ENCODE measurements at places on chromosomes 5 and 9.

DNA sequence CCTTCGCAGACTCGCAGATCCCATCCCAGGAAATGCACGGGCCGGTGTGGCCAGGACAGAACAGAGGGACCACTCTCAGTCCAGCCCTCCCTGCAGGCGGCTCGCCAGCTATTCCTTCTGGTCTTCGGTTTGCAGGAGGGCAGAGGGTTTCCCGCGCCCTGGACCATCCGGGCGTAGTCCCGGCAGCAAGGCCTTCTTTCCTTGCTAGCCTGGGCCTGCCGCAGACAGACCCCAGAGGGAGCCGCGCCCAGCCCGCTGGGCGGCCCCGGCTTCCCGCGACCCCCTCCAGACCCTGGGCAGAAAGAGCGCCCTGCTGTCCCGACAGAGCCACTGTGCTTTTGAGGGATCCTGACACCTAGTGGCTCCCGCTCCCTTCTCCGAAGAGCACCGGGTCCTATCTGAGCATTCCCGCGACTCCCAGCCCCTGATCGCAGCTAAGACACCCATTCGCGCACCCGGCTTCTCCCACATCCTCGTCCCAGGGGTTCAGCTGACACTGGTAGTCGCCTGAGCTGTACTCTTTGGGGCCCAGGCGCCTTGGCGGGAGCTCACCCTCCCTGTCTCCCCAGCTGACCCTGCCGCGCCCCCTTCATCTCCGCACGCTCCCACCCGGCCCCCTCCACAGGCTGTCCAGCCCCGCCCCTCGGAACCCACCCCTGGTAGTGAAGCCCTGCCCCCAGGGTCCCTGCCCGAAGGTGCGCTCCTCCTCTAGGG lies 1.1 kb downstream of the CFAP90 start:
- no peak for DNase-seq

- DNase-seq: peak; percentile 0
Measured at GRCh38 chr5:168851902-168852321, 272.7 kb upstream of the PANK3 start.

DNA sequence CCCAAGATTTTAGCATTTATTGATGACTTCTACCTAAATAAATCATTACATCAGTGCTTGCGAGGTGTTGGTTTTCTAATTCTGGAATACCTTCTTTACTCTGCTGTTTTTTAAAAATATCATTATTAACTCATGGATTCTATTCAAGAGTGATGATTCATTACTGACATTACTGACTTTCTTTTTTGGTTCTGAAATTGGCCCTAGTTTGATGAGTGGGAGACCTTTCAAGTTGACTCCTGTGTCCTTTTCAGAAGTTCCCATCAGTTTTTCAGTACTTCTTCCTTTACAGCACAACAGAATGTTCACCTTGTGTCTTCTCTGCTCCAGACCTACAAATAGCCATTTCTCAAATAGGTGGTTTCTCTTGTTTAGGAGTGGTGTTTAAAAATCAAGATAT lies 114.1 kb downstream of the PCSK5 start:
- no peak for DNase-seq

DNA sequence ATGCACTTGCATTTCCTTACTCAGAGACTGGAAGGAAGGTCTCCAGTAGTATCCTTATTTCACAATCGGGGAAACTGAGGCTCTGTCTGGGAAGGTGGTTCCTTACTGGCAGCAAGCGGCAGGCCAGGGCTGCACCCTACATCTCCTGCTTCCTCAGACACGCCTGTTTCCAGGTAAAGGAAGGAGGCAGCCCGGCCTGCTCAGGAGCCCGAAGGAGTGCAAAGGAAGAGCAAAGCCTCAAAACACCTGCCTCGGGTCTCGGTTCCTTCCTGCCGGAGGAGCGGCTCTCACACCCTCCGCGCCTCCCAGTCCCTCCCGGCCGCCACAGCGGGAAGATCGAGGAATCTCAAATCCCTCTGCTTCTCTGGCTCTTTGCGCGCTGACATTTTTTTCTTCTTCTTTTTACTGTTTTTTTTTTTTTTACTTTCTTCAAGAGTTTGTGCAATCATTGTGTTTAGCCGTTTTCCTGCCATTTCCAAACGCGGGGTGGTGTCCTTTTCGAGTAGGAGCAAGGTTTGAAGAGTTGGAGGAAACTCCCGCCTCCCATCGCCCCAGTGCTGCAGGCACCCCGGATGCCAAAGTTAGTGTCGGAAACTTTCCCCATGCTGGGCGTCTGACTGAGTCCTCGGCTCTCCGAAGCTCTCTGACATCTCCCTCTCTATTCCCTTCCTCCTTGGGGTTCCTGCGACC lies 1.0 kb downstream of the GGTA1 start:
- DNase-seq: no peak

DNA sequence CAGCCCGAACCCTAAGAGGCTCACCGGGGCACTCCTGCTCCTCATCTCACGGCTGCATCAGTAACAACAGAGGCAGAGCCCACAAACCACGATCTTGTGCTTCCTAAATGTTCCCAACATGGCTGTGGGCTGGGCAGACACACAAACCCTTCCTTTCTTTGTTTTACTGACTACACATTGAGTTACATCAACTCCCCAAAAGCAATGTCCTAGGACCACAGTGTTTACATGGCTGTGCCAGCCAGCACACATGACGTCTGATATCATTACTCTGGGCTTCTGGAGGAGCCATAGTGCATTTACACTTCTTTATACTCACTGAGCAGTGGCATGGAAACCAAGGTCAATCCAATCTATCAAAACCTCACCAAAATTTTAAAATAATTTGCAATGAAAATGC lies 101.4 kb downstream of the LHFPL2 start:
- no peak for DNase-seq

DNA sequence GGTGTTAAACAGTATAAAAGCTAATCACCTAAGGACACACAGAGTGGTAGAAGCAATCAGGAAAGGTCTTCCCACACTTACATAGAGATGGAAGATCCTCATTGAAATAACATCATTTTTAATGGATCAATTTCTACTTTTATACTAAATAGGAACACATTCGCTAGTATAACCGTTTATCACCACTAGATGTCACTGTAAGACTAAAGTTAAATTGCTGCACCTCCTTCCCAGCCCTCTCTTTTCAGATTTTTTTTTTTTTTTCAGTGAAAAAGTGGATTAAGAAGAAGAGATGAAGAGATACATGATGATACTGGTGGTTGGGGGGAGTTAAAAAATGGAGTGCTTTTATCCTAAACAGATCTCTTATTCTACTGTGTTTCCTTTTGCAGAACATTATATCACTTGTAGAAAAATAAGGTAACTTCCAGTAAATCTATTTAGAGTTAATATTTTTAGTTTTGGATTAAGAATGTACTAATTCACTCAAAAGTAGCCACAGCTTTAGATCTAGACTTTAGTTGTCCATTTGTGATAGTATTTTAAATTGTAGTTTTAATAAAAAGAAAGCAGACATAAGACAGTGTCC lies 116.9 kb upstream of the ARRDC3 start:
- DNase-seq: no peak

GRCh38 chr9:84294241-84294950 lies 46.2 kb downstream of the SLC28A3 start:
- DNase-seq: no peak

DNA sequence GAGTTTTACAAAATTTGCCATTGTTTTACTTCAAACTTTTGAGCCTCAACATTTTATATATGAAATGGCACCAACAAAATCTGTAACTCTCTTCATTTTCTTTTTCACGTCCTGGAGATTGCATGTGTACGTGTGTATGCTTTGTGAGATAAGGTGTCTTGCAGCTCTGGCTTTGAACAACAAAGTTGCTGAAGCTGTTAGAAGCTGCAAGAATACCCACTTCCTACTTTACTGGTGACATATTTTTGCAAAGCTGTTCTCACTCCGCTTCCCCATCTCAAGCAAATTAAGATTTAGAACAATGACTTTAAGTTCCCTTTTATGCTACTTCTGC lies 41.8 kb downstream of the FYB1 start:
- no peak for DNase-seq

DNA sequence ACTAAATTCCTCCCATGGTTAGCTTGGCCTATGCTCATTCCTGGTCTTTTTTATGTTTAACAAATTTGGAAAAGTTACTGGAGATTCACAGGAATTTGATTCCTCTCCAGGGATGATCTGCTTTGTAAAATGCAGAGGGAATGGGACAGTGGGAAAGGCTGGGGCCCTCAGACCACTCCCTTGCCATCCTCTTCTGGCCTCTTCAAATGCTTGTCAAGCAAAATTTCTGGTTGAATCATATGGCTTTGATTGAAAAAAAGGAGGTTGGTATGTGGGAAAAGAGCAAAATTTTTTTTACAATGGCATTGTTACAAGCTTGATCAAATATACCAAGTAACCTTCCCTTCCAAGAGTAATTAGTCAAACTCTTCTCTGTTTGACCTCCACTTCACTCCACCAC lies 225.1 kb downstream of the PIK3R1 start:
- no peak for DNase-seq

DNA sequence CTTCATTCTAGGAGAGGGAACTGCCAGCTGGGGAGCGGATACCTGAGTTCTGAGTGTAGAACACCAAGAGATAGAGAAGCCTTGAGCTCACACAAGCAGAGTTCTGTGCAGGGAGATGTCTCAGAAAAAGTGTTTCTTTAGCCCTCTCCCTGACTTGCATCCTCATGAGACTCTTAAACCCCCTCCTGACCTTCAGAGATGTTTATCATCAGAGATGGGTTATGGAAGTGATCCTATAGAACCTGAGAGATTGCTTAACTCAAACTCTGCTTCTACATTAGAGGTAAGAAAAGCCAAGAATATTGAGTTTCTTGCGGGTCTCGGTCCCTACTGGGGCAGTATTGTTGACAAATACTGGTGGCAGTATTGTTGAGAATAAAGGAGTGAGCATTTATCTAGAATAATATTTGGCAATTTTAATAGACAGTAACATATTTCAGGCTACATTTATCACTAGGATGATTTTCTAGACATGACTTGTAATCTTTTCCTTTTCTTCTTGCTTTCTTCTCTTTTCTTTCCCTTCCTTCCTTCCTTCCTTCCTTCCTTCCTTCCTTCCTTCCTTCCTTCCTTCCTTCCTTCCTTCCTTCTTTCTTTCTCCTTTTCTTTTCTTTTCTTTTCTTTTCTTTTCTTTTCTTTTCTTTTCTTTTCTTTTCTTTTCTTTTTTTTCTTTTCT lies at the start of gene IZUMO3:
Gene IZUMO3 (minus strand): TSS at position 51 of the 676 bp plus-strand sequence. CDS start 248 bp downstream, outside the sequence.
- DNase-seq: no peak

DNA sequence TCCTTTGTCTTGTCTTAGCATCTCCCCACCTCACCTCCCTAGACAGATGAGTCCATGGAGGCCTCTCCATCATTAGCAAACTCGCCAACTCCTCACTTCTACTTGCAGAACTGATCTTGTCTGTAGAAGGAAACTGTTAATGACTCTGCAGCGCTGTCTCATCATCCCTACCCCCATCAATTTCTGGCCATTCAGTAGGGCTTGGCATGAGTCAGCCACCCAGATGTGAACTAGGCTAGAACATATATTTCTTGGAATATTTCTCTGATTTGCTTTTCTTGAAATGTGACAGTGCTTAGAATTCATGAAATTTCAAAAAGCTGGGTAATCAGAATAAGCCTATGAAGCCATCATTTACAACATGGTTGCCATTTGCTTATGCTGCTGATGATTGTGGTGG lies 1125.0 kb upstream of the DMAC1 start:
- no peak for DNase-seq

DNA sequence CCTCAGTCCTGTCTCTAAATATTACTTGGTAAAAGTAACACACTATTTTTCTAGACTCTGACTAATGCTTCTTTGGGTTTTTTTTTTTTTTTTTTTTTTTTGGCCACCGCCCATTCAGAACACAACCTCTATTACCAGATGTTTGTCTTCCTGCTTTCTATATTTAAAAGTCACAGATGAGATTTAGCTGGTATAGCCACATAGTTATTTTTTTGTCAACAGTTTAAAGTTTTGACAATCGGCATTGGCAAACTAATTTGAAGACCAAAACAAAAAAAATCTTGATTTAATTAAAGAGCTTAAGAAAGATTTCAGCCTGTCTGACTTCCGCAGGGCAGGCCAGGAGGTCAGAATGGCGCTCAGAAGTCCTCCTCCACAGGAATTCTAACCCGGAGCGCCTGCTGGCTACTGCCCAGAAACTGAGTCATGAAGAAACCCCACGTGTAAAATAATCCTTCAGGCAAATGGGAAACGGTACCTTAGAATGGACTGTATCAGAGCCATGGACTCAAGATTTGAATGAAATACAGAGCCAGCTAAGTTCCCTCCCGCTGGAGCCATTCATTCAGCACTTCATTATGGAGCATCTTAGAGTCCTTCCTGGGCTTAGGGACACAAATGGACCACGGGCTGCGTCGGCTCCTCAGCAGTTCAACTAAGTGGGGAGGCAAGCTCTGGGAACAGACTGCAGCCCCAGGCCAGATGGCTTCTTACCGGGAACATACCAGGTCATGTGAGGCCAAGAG lies 55.6 kb downstream of the PTPDC1 start:
- DNase-seq: no peak

- DNase-seq: peak; percentile 63
Measured at GRCh38 chr9:68584189-68585033, 43.7 kb upstream of the TMEM252 start.

DNA sequence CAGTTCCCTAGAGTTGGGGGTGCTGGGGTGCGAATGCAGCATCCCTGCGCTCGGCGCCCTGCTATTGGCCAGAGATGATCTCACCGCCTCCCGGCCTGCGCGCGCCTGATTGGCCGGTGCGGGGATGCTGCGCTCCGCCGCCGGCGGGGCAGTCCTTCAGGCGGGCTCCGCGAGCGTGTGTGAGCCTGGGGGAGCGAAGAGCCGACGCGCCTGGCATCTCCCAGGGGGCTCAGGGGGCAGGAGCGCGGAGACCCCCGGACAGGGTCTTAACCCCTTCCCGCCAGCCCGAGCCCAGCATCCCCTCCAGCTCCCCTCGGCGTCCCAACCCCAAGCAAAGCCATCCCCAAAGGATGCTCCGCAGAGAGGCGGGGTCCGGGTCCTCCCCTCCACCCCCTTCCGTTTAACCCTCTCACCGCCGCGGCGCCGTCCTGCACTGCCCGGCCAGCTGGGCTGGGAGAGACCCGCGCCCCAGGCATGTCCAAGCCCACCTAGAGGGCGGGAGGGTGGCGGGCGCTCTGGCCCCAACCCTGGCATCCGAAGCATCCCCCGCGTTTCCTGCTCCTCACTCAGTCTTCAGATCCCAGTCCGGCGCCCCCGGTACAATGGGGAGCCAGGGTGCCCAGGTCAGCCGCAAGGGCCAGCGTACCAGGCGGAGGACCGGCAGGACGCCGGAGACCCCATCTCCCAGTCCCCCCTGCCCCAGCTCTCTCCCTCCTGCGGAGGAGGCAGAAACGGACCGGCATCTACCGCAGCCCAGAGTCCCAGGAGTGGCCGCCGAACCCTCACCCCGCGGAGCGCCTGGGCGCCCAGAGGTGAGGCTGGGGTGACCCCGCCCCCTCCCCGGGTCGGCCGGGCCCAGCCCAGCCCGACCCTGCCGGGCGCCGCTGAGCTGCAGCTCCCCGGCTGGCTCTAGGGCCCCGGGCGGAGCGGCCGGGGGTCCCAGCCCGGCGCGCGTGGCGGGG lies 19.3 kb upstream of the TOR2A start:
- DNase-seq: no peak

- DNase-seq: no peak
Measured at GRCh38 chr5:130549884-130550561, 615.0 kb downstream of the HINT1 start.

Measured in NCI-H1417 treated with DMSO at 0.1 percent for 48 hours (cell line).